Bronchial epithelial cell (primary cell): ENCODE measurements at places on chromosomes 5 and 9.

DNA sequence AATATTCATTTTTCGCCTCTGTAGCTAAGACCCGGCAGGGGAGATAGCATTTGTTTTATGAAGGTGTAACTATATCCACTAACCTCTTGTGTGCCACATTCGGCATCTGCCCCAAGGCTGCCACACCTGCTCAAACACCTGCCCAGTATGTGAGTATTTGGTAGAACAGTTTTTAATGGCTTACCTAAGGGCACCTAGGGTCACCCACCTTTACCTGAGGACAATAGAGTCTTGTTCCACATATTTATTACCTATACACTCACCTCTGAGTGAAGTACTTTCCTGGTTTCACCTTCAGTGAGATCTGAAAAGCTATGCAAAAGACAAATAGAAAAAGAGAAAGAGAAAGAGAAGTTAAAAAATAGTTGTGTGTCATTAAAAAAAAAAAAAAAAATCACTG is 68.0 kb upstream of the PIP5K1B start:
- DNase-seq, result no peak

DNA sequence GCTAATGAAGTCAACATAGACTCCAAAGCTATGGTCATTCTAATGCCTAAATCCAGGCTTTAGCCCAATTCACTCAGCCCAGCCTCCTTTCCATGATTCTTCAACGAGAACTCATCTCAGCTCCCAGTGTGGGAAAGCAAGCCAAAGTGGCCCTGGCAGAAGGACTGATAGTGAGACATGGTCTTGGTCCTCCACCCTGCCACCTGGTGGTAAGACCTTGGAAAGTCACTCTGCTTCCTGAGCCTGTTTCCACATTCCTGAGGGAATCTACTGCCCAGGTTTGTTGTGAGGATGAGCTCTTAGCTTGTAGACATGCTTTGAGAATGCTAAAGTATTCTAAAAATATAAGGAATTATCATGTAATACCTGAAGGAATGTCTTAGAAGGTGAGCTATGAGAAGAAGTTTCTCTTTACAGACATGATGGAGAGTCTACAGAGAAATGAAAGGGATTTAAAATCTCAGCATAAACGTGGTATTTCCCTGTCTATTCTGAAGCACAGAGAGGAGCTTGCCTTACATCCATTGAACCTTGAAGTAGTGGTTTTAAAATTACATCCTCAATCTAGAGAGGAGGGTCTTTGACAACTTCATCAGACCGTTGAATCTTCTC is 173.5 kb downstream of the TRIM32 start:
- DNase-seq, result peak; percentile 67

GRCh38 chr5:62948301-62948700 is 369.7 kb downstream of the LRRC70 start:
- DNase-seq, result no peak

DNA sequence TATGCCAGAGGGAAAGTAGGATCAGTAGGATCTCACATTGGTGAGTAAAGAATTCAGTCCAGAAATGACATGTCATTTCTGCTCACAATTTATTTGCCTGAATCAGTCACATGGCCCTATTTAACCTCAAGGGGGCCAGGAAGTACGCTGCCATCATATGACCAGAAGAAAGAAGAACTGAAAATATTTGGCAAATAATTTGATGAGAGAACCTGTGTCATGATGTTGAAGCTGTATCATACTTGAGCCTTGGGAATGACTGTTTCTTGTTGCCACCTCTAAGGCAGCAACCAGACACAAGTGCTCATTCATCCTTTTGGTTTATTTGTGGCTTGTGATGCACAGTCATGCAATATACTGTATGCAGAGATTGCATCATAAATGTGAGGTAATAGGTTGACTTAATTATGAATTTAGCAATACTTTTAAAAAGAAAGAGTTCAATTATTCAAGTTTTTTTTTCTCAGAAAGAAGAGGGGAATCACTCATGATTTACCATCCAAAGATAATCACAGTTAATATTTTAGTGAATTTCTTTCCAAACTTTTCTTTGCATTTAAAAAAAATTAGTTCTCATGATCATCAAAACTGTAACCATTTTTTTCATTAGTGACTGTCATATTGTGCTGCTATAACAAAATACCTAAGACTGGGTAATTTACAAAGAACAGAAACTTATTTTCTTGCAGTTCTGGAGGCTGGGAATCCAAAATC is 8.2 kb upstream of the ZFYVE16 start:
- DNase-seq, result peak; percentile 87

DNA sequence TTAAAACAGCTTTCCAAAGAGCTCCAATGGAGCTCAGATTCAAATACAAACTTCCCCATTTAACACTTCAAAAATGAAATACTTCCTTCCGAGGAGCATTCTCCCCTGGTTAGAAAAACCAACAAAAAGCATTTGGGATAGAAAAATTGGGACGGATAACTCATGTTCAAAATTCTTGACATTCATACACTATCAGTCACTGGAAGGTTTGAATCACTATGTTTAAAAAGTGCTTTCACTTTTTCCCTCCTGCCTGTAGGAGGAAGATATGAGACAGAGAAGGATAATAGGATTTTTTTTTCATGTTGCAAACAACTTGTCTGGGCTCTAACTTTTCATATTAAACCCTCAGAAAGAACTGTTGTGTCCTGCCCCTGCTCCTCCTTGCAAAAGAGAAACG is 412.0 kb downstream of the ACTL7B start:
- peak; percentile 73 for DNase-seq

GRCh38 chr5:124403281-124403680 is 343.2 kb downstream of the ZNF608 start:
- no peak for DNase-seq

DNA sequence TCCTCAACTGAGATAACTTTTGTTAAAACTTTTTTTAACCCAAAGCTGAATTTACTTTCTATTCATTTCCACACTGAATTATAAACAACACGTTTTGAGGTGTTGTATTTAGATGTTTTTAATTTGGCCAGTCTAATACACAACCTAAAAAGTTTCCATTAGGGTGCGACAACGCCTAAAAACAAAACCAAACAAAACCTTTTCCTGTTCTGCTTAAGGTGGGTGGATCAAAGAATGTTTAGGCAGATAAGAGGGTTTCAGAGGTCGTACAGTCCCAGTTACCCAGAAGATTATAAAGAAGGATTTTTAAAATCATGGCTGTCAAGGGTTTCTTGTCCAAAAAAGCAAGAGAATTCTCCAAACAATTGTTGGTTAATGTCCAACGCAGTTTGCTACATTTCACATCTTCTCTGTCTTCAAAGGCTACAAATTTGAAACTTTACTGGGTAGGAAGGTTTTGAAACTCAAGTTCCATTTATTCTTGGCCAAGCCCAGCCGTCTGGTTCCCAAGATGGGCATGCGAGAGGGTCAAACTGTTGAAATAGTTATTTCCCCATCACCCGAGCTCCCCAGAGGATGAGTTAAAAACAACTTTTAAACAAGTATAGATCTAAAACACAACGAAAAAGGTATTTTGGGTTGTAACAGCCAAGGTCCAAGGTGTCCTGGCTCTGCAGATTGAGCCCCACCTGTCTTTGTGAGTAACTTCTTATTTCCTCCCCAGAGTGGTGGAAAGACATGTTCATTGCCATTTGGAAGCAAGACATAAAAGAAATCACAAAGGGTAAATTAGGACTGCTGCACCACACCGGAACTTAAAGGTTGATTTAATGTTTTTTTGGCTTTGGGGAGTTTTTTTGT is 122.8 kb upstream of the MAP3K1 start:
- DNase-seq, result no peak

GRCh38 chr9:88312045-88312444 is 76.2 kb upstream of the SPIN1 start:
- no peak for DNase-seq

DNA sequence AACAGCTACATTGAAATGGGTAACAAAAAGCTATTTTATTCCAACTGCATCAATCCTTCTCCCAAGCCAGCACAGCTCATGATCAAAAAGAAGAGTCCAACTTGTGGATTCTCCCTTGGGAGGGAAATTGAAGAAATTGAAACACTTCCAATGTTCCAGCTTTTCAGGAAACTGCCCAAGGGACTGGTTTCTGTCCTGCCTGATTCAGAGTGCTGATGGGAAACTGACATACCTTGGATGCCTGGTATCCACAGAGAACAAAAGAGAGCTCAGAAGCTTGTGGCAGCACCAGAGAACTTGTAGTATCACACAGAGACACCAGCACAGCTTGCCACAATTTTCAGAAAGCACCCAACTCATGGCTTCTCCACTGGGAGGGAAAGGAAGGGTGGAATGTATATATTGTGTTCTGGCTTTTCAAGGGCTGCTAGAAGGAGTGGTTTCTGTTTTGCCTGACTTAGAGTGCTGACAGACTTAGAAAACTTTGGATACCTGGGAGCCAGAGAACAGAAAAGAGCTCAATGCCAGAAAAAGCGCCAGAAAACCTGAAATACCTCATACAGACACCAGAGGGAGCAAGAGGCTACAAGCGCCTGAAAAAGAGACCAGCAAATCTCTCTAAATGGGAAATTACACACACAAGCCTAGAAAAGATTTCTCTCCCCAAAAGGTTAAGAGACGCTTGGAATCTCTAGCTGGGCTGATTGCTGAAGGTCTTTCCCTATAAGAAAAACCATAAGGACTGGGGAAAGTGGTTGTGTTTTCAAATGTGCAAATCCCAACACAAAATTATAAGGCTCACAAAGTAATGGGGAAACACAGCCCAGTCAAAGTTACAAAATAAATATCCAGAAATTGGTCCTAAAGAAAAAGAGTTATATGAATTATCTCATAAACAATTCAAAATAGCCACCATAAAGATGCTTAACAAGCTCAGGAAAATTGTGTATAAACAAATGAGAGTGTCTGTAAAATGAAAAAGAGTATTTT is 178.8 kb downstream of the SPOCK1 start:
- peak; percentile 58 for DNase-seq

GRCh38 chr5:138737494-138738265 is 15.5 kb upstream of the CTNNA1 start:
- peak; percentile 35 for DNase-seq

GRCh38 chr5:40001796-40002195 is 577.0 kb upstream of the DAB2 start:
- DNase-seq, result no peak

- no peak for DNase-seq
Measured at GRCh38 chr9:100196215-100196614, 97.2 kb downstream of the INVS start.

DNA sequence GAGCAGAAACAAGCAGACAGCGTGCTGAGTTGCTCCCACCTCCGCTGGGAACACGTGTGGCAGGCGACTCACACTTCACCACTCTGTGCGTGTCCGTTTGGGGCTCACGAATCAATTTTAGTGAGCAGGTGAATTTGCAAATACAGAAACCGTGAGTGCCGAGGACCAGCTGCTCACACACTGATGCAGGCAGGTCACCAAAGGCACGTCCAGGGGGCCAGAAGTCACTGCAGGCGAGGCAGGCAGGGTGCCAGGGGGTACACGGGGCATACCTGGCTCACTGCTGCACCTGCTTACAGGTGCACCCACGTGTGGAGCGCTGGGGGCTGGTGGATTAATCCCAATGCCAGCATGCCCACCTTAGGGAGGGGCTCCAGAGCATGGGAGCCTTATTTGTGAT is 68.8 kb downstream of the ZNF354C start:
- DNase-seq, result no peak

- DNase-seq, result peak; percentile 79
Measured at GRCh38 chr5:143051244-143052058, 281.3 kb downstream of the ARHGAP26 start.

- DNase-seq, result no peak
Measured at GRCh38 chr9:100084734-100085133, 14.1 kb downstream of the ERP44 start.

DNA sequence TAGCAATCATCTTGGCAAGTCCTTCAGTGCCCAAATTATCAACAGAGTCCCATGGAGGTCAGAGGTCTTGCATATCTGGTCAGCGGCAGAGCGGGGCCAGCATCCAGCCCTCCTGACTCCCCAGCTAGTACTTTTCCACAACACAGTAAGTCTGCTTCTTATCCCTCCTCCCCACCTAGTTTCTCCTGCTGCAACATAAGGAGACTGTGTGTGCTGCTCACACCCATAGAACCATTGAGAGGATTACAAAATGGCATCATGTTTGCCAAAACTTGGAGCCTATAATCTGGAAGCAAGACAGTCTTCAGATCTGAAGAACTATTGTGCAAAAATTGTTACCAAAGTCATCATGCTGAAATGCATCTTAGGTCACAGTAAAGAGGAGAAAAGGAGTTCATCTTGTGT is 125.8 kb upstream of the ZNF366 start:
- no peak for DNase-seq

GRCh38 chr5:145743396-145744061 is 91.6 kb downstream of the PRELID2 start:
- DNase-seq, result no peak

GRCh38 chr5:153276151-153276550 is 214.3 kb upstream of the GRIA1 start:
- peak; percentile 28 for DNase-seq

- peak; percentile 46 for DNase-seq
Measured at GRCh38 chr5:170757182-170757601, 26.3 kb upstream of the GABRP start.

GRCh38 chr5:19125956-19126713 is 861.9 kb downstream of the CDH18 start:
- peak; percentile 55 for DNase-seq

DNA sequence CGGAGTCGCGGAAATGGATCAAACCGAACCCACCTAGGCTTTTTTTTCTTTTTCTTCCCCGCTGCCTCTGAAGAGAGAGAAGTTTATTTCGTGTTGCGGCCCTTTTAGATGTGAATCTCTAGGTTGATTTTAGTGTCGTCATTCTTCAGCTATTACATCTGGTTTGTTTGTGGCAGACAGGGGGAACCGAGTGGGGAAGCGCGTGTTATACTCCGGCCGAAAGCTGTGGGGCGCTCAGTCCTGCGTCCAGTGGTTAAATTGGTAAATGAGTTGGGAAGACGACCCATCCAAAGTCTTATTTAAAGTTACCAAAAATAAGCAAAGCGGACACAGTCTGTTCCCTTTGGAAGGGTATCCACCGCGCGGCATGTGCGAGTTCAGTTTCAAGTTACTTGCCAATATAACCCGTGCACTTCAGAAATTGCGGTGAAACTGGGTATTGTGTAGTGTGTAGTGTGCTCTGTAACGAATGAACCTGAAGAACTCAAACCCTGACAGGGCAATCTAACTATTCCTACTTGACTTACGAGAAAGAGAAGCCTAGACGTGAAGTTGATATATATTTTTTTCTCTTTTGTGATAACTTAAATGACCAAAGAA is 1.3 kb downstream of the MAN2A1 start:
- peak; percentile 67 for DNase-seq

DNA sequence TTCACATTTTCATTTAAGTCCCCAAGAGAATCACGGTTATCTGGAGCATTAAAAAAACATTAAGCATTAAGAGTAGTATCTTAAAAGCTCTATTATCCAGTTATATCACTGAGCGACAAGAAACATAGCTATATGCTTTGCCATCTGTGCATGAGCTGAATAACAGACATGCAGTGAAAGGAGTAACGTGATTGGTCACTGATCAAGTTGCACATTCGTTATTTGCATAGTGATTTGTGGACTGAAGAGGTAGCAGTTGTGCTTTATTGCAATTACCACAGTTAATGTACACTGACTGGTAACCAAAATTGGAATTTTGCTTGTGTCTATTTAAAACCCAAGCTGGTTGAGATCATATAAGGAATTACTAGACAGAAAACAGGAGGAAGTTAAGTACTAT is 107.4 kb downstream of the MCTP1 start:
- DNase-seq, result no peak
